ENCODE measurements at places on chromosomes 7 and 10. TPM values are rescaled to one million over a fixed set of nuclear protein-coding genes. Genes with fewer than 3 reads are reported as not detected.

DNA sequence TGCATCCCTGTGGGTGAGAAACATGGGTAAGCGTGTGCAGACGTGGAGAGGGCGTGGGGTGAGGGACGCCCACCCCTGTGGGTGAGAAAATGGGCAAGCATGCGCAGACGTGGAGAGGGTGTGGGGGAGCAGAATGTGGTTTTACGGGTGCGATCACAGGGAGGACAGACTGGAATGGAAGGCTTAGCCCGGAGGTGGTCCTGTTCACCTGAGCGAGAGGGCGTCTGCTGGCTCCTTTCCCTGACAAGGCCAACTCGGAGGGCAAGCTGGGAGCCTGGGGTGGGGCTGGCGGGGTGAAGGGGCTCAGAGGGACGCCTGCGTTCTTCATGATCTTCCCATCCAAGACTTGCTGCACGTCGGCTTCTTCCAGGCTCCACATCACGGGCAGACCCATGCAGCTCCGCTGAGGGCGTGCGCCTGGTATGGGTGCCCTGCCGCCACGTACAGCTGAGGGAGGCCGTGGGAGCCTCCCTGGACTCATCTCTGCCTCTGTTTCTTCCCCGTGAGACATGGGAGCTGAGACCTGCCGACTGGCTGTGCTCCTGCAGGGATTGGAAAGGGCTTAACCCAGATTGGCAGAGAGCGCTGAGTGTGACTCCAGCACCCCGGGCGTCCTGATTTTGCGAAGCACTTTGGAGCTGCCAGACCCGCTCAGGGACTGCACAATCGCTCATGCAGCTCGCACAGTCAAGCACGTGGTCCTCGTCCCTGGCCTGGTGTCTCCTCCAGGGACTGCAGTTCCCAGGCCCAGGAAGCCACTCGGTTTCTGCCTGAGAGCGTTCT lies 74.3 kb upstream of the SHH start:
- no peak for DNase-seq

DNA sequence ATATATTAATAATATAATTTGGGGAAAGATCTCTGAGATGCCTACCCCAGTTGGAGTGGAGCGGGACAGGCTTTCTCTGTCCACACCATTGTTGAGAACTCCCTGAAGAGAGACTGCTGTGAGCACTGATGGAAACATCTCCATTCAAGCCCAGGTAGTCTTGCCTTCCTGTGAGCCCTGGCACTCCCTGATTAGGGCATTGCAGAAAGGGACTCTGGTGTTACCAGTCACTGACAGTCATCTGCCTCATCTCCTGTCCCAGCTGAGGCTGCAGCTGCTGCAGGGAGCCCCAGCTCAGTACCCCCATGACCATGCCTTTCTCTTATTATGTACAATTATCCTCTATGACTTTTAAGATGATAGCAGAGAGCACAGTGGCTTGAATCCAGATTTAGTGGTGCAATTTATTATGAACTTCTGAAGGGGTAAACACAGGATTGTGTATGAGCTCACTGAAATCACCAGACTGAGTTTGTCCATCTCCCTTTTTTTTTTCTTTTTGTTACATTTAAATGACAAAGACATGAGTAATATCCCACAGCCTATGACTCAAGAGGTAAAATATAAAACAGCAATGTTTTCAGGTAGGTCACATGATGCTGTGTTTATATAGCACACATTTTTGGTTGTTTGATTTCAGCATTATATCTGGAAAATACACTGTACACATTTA lies 236.9 kb downstream of the SLC25A13 start:
- peak; percentile 61 for DNase-seq

DNA sequence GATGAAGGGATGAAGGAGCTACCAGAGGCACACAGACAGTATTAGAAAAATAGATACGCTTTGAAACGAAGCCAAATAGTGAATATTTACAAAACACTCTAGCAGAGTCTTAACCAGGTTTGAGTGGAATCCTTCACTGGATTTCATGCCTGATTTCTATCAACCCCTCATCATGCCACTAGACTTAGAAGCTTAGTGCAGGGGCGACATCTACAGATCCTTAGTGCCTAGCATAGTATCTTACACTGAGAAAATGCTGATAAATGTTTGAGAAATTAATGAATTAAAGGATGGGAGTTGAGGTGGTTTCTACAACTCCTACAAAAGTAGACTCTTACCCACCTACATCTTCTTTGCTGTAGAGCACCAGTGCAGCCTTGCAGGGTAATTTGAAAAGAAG lies 54.7 kb upstream of the CCNJ start:
- no peak for DNase-seq

DNA sequence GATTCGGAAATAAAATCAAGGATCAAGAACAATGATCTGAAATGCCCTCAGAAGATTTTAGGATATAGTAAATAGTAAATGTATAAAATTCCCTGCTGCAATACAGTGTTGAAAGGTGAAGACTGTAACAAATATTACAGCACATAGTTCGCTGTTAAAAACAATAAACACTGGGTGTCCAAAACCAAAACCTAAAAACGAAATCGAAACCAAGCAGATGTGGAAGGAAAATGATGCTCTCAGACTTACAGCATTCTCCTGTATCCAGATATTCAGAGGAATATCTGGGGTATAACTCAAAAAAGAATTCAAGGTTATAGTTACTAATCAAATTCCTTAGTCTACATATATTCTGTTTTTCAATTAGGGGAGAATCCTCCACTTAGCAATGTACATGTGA lies 708.1 kb upstream of the PCDH15 start:
- DNase-seq, result no peak

- DNase-seq, result no peak
Measured at GRCh38 chr7:45568536-45569289, 5.5 kb upstream of the ADCY1 start.

DNA sequence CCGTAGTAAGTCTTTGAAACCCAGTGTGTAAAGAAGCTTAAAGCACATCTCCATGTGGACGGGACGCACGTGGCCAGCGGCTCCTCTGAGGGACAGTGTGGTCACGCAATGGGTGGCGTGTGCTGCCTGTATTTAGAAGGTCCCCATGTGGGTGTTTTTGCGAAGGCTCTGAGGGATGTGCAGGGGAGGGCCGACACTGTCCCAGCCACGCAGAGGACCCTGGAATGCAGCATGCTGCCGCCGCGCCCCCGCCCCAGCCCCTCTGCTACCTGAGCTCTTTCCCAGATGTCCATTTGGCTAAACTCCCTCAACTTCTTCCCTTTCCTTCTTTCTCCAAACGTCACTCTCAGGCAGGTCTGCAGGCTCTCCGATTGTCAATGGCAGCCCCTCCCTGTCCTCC lies 8.8 kb downstream of the PFKP start:
- DNase-seq, result no peak

DNA sequence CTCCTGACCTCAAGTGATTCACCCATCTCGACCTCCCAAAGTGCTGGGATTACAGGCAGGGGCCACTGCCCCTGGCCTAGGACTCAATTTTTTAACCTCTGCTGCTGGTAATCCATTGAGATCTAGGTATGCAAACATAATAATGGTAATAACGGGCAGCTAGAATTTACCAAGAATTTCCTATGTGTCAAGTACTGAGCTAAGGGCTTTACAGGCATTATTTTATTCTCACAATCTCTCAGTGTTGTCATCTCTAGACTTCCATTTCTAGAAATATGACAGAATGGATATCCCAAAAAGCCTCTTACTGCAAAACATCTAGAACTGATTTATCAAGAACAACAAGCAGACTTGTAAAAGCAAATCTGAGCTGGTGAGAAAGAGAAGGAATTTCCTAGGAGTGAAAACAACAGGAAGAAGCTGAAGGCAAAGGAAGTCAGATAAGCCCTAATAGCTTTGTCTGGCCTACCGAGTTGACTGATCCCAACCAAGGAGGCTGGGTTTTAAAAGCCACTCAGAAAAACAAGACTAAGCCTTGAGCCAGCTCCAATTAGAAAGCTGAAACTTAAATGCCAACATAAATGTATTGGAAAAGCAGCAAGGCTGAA lies 70.6 kb downstream of the CCDC71L start:
- no peak for DNase-seq

DNA sequence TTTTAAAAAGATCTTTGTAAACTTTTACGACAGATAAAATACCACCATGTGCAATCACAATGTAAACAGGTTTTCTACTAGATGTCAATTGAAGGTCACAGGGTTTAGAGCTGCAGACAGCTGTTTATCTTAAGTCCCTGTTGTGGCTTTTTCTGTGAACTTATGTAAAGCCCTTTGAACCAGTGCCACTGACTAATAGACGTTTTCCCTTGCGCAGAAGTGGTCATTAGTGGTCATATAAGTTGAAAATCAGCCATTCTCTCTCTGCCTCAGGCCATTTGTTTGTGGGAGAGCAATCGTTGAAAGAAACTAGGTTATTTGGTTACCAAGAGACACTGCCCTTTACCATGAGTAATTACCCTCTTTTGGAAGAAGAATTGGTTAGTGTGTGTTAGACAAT lies 23.9 kb downstream of the CACNB2 start:
- peak; percentile 46 for DNase-seq

- no peak for DNase-seq
Measured at GRCh38 chr7:70092314-70093204, 494.3 kb downstream of the AUTS2 start.

- DNase-seq, result peak; percentile 12
Measured at GRCh38 chr7:22295402-22296264, 61.3 kb downstream of the RAPGEF5 start.

GRCh38 chr7:103446049-103446520 lies at the start of gene SLC26A5:
Gene SLC26A5, minus strand, starts transcription at chr7:103446207. Its CDS starts 24,693 bp downstream, at chr7:103421514.
- DNase-seq, result no peak

- DNase-seq, result no peak
Measured at GRCh38 chr10:116984202-116984990, 20.6 kb downstream of the SHTN1 start.

- no peak for DNase-seq
Measured at GRCh38 chr7:85479918-85480643, 293.2 kb upstream of the SEMA3D start.

- DNase-seq, result no peak
Measured at GRCh38 chr7:27917119-27917518, 177.2 kb downstream of the TAX1BP1 start.

- DNase-seq, result peak; percentile 59
Measured at GRCh38 chr10:124562425-124563060, 100.9 kb downstream of the LHPP start.

DNA sequence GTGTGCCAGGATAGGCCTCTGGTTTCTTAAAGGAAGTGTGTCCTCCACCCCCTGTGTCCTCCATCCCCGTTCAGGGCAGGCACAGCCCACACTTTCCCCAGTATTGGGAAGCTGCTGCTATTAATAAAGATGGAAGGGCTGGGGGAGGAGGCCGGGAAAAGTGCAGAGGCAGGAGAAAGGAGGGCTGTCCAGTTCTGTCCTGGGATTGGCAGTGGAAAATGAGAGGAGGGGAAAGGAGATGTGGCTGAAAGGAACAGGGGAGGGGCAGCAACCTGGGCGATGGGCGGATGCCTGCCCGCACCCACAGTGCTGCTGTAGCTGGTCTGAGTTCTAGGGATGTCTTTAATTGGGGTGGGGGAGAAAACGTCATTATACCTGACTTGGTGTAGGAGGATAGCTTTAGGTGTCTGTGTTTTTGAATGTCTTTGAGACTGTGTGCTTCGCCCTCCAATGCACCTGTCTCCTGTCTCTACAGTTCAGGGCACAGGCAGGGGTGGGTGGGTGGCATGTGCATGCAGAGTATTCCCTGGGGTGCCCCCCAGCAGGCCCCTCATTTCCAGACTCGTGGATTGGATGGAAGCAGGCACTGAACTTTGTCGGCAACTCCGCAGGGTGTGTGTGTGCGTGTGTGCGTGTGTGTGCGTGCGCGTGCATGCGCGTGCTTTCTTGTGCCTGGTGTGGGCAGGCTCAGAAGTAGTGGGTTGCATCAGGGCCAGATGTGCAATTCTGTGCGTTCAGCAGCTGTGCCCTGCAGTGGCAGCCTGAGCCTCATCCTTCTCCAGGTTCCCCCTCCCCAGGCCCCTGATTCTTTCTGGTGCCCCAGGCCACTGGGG lies 2.5 kb downstream of the TRIM8 start:
- DNase-seq, result no peak

- DNase-seq, result no peak
Measured at GRCh38 chr7:64908358-64908757, 5.3 kb downstream of the ZNF273 start.

GRCh38 chr10:103481974-103482531 lies 3.0 kb upstream of the CALHM3 start:
- peak; percentile 78 for DNase-seq

DNA sequence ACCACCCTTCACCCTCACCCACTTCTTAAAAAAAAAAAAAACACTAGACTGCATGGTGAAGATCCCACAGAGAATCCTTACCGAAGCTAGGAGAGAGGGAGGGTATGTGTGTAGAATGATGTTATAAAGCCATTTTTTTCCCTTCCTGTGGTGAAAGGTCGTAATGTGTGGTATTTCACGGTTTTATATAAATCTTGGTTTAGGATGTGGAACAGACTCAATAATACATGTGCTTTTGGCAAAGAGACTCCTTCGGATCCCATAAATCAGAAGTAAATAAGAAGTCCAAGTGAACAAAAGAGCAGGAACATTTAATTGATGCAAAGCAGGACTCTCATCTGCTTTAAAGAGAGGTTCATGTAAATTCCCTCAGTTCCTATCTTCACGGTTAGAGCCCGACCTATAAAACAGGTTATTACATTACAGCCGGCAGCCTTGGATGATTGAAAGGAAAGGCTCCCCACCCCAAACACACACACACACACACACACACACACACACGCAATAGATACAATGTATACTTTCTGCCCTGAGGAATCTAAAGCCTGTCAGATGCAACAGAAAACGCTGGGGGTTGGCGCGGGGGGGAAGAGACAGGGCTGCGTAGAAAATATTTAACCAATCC lies 8.8 kb downstream of the DLX5 start:
- DNase-seq, result no peak

DNA sequence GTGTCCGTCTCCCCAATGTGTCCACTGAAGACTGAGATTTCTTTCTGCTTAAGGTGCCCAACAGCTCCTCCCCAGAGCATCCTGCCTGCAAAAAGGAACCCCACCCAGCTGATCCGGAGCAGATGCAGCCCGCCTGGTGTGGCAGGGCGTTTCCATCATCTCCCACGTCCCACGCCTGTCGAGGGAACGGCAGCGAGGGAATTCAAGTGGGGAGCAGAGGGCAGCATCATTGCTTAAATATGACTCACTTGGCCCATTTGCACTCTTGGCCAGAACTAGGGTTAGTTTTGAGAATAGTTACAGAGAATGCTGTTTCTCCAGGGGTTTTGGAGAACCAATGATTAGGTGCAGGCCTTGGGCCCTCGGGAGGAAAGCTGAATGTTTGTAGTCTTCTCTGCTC lies 20.8 kb downstream of the VWA2 start:
- DNase-seq, result no peak

- peak; percentile 63 for DNase-seq
Measured at GRCh38 chr10:125147971-125148439, 12.4 kb downstream of the CTBP2 start.

- no peak for DNase-seq
Measured at GRCh38 chr10:118701529-118702323, 53.0 kb downstream of the CACUL1 start.

Gene RADIL
- not detected for total RNA-seq

Gene MALRD1
- total RNA-seq, result not detected

Gene SPDYE8
- total RNA-seq, result not detected

Gene NODAL
- not detected for total RNA-seq

Gene CAV2
- 171 TPM for total RNA-seq

Gene ABCC2
- 6.3 TPM for total RNA-seq

Gene MYH16
- total RNA-seq, result not detected

Gene KLF14
- not detected for total RNA-seq

Gene ZNF365
- total RNA-seq, result 2.9 TPM

Gene GCK
- total RNA-seq, result not detected
